Naive B cell (primary cell): ENCODE measurements at places on chromosomes 4 and X. TPM values are rescaled to one million over a fixed set of nuclear protein-coding genes. Genes with fewer than 3 reads are reported as not detected.

- peaks cover 15% of the 10 kb centered on the region for H3K27me3 ChIP-seq
- DNase-seq = no peak
- H3K27ac ChIP-seq = no peak overlapping the region
- no peak overlapping the region for H3K4me3 ChIP-seq
- peaks cover 3% of the 10 kb centered on the region for H3K4me1 ChIP-seq
Observed at GRCh38 chrX:153633048-153633447, 14.0 kb upstream of the DUSP9 start.

- DNase-seq = no peak
- no peaks in the 10 kb centered on the region for H3K27me3 ChIP-seq
- peak overlapping the region; percentile 81 for H3K27ac ChIP-seq
- H3K4me1 ChIP-seq = peaks cover 30% of the 10 kb centered on the region
- peak overlapping the region; percentile 84 for H3K4me3 ChIP-seq
Observed at GRCh38 chrX:154717824-154718223, 33.1 kb downstream of the GAB3 start.

DNA sequence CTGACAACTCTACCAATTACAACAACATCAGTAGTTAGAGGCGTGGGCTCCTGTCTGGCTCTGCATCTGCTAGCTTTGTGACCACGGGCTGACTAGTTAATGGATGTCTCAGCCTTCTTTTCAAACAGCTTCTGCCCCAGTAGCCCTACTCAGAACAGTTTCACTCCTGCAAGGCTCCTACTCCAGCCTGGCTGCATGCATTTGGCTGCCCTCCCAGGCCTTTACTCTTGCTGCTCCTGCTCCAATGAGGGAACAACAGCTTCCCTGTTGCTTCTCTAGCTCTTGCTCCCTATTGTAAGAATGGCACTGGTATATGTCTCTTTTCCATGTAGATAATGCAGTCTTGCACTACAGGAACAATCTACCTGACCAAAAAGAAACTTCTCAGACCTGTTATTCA is 93.3 kb downstream of the TTC29 start:
- no peak overlapping the region for H3K4me3 ChIP-seq
- H3K27me3 ChIP-seq = peaks cover 11% of the 10 kb centered on the region
- H3K4me1 ChIP-seq = no peaks in the 10 kb centered on the region
- no peak overlapping the region for H3K27ac ChIP-seq

DNA sequence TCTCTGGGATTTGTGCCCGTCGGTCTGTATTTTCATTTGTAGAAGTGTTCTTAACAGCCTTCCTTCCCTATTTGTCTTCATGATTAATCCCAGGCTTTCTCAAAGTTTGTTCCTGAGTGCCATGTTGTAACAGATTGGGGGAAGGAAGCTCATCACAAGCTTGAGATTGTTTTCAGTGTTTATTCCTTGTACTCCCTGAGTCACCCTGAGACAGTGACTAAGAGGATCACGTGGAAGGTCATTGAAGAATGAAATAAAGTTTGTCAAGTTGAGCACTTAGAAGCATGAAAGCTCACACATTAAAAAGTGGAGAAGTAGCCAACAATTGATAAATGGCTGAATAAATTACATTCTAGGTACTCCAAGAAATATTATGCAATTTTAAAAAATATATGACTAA is 153.5 kb upstream of the FAM241A start:
- no peak for DNase-seq
- peaks cover 18% of the 10 kb centered on the region for H3K4me1 ChIP-seq

DNA sequence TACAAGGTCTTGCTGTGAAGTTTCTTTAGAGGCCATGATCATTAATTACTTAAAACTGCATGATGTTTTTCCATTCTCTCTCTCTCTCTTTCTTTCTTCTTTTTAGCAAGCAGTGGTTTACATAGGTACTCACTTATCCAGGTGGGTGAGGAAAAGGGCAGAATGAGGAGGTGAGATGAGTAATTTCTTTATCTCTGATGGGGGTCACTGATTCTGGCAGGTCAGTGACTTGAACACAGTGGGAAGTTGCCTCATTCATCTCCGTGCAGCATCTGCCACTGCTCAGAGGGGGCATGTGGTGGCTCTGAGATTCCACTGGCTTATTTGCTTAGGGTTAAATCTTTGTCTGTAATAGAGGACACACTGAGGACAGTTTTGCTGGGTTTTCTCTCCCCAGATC is 62.6 kb downstream of the FAM114A1 start:
- H3K4me3 ChIP-seq = no peak overlapping the region
- no peaks in the 10 kb centered on the region for H3K4me1 ChIP-seq
- no peaks in the 10 kb centered on the region for H3K27me3 ChIP-seq
- H3K27ac ChIP-seq = no peak overlapping the region
- H3K36me3 ChIP-seq = no peaks in the 10 kb centered on the region

DNA sequence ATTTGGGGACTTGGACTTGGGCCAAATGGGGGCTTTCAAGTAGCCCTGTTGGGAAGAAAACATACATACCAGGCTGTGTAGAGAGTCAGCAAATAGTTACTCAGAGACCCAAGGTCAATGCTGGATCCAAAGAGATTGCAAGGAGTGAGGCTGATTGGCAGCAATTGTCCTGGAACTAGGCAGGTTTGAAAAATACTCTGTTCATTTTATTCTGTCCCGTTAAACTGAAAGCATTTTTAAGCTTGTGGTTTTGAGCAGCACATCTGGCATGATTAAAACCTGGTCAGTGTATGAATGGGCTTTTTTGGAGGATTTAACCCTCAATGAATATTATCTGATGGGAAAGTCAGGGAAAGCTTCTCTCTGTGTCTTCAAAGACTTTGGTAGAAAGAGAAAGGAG is 294.3 kb upstream of the BOD1L1 start:
- H3K4me1 ChIP-seq = no peaks in the 10 kb centered on the region
- H3K4me3 ChIP-seq = no peak overlapping the region
- no peak overlapping the region for H3K27ac ChIP-seq
- DNase-seq = no peak

GRCh38 chr4:14054391-14054790 is 426.9 kb upstream of the BOD1L1 start:
- no peak overlapping the region for H3K4me3 ChIP-seq
- H3K27me3 ChIP-seq = no peaks in the 10 kb centered on the region
- H3K27ac ChIP-seq = no peak overlapping the region
- DNase-seq = no peak
- H3K4me1 ChIP-seq = no peaks in the 10 kb centered on the region

DNA sequence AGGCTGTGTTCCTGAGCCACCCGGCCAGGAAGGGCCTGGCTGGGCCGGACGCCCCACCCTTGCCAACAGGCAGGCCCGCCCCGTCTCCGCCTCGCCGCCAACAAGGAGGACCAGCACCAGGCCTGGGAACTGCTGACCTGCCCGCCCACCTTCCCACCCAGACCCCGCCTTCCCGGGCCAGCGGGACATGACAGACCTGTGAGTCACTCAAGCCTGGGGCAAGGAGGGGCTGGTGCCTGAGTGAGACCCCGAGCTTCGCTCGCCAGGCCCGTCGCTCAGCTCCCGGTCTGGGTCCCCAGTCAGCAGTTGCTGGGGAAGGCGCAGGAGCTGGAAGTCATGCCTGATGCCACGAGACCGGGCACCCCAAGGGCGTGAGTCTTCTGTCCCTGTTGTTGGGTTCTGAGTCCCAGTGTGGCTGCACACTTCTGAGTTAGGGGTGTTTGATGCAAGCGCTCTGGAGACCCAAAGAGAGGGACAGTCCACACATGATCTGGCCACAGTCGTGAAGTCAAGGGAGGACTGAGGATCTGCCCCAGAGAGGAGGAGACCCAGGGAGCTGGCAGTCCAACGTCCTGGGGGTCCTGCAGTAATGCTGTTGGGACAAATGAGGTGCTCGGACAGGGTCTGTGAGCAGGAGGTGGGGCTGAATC is at the start of gene DNASE1L1:
TSS of gene DNASE1L1 (minus strand) at position 33 of the 650 bp plus-strand sequence. CDS start 3,686 bp downstream, outside the sequence.
- peak within 1 kb of the TSS; percentile 80 for H3K27ac ChIP-seq
- no peak for DNase-seq

DNA sequence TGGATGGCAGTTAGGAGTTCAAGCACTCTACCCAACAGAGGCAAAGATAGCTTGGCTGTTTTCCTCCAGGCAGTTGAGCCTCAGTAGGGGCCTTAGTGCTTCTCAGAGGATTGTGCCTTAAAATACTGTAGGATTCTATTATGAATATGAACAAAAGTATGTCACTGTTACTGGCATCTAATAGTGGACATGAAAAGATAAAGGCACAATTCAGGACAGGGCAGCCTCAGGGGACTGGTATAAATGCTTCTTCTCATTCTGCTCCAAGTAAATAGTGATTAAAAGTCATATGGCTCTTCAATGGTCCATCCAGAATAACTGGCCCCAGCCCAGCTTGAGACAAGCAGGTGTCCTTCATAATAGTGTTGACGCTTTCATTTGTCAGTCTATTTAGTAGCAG is 17.7 kb downstream of the COL4A6 start:
- no peaks in the 10 kb centered on the region for H3K36me3 ChIP-seq
- DNase-seq = no peak
- peaks cover 7% of the 10 kb centered on the region for H3K27me3 ChIP-seq
- H3K4me3 ChIP-seq = no peak overlapping the region

DNA sequence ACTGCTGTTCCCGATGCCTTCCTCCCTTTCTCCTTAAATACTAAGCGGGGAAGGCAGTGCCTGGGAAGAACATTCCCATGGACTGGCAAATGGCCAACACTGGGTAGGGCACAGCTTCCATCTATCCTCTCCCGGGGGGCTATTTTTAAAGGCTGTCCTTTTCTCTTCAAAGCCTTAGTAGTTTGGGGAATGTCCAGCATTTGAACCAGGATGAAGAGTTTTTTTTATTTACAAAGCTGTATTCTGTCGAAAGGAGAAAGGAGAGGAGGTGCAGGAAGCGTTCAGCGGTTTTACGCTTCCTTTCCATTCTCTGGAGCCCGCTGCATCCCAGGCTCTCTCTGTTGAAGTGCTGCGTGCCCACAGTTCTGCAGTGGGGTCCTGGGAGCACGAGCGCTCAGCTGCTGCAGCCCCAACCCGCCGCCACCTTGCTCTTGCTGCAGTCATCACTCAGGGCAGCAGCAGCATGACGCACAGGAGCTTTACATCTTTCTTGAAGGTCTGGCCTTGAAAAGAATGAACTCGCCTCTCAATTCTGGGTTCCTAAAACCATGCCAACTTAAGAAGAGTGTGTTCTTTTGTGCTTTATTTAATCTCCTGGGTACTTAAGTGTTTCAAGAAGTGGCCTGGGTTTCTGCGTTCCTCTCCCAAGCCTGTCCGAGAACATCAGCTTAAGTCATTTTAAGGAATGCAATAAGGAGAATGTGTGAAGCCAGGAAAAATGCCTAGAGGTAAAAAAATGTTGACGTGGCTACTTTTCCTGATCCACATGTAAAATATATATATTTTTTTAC is 427.2 kb downstream of the MAPK10 start:
- H3K4me1 ChIP-seq = peaks cover 36% of the 10 kb centered on the region
- H3K27me3 ChIP-seq = no peaks in the 10 kb centered on the region
- H3K27ac ChIP-seq = no peak overlapping the region
- DNase-seq = no peak
- no peak overlapping the region for H3K4me3 ChIP-seq

GRCh38 chr4:7044137-7044930 is 1.2 kb downstream of the TADA2B start:
- H3K4me3 ChIP-seq = peak overlapping the region; percentile 94
- no peaks in the 10 kb centered on the region for H3K36me3 ChIP-seq
- H3K27ac ChIP-seq = peak overlapping the region; percentile 93
- DNase-seq = no peak
- no peaks in the 10 kb centered on the region for H3K27me3 ChIP-seq

DNA sequence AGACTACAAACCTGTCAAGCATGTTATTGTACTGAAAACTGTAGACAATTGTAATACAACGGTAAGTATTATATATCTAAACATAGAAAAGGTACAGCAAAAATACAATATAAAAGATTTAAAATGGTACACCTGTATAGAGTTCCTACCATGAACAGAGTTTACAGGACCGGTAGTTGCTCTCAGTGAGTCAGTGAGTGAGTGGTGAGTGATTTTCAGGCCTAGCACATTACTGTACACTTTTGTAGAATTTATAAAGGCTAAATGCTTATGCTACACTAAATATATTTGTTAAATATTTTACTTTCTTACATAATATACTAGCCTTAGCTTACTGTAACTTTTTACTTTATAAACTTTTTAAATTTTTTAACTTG is 37.4 kb downstream of the PDGFC start:
- no peaks in the 10 kb centered on the region for H3K27me3 ChIP-seq
- no peak overlapping the region for H3K4me3 ChIP-seq
- no peak for DNase-seq
- H3K36me3 ChIP-seq = no peaks in the 10 kb centered on the region
- H3K27ac ChIP-seq = no peak overlapping the region

- no peak for DNase-seq
- no peaks in the 10 kb centered on the region for H3K27me3 ChIP-seq
- H3K36me3 ChIP-seq = no peaks in the 10 kb centered on the region
Observed at GRCh38 chr4:15654593-15655222, 449 bp downstream of the FBXL5 start.

- no peak overlapping the region for H3K27ac ChIP-seq
- no peak overlapping the region for H3K4me3 ChIP-seq
- DNase-seq = peak; percentile 21
- H3K36me3 ChIP-seq = peaks cover 2% of the 10 kb centered on the region
- H3K27me3 ChIP-seq = no peaks in the 10 kb centered on the region
Observed at GRCh38 chr4:77240469-77241066, 83.6 kb downstream of the CCNG2 start.

Gene NXF2
- polyA plus RNA-seq = not detected

Gene TBC1D9
- polyA plus RNA-seq = 25.2 TPM
